ENCODE measurements at places on chromosomes 6 and 20. TPM values are rescaled to one million over a fixed set of nuclear protein-coding genes. Genes with fewer than 3 reads are reported as not detected.

Gene BTNL2
- not detected for polyA plus RNA-seq

DNA sequence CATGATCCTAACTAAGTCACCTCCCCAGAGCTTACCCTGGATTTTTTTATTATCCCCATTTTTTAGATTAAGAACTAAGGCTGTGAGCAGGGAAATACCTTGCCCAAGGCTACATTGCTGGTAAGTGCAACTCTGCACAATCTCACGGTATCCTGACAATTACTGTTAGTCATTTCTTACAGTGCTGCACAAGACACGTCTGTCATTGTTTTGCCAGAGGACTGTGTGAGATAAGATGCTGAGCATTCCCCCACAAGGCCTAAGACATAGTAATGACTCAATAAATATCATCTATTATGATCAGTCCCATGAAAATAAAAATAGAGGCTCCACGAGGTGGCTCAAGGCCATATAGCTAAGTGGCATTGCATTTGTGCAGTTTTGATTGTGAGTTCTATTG is 21.0 kb downstream of the PFDN4 start:
- H3K4me3 ChIP-seq = no peak overlapping the region
- H3K36me3 ChIP-seq = no peaks in the 10 kb centered on the region
- H3K27ac ChIP-seq = no peak overlapping the region
- DNase-seq = no peak

GRCh38 chr20:4774207-4774606 is 52.5 kb downstream of the PRND start:
- no peaks in the 10 kb centered on the region for H3K4me1 ChIP-seq
- H3K27me3 ChIP-seq = no peaks in the 10 kb centered on the region
- H3K27ac ChIP-seq = no peak overlapping the region

GRCh38 chr6:4624726-4625125 is 151.5 kb upstream of the CDYL start:
- no peak overlapping the region for H3K27ac ChIP-seq
- H3K4me1 ChIP-seq = no peaks in the 10 kb centered on the region
- H3K4me3 ChIP-seq = no peak overlapping the region
- H3K36me3 ChIP-seq = no peaks in the 10 kb centered on the region

DNA sequence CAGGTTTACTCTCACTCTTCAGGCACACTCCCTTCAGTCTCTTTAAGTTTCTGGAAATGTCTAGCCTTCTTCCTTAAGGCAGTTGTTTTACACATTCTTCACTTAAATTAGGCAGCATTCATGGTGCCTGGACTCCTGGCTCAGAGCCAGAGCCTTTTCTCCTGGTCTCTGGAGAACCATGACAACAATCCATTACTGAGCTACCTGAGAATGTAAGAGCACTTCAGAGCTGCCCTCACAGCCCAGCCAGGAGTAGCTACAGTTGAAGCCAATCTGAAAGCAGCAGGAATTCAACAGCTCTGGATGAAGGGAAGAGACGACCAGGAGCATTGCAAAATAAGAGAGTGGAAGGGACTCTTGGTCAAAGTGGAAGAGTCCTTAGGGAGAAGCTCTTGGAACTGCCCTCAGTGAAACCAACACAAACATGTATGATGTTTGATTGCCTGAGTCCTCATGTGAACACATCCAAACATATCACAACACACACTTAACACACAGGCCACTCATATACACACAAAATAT is 416.8 kb upstream of the SPTLC3 start:
- no peak overlapping the region for H3K27ac ChIP-seq
- no peaks in the 10 kb centered on the region for H3K4me1 ChIP-seq
- H3K4me3 ChIP-seq = no peak overlapping the region
- DNase-seq = no peak
- H3K36me3 ChIP-seq = no peaks in the 10 kb centered on the region

DNA sequence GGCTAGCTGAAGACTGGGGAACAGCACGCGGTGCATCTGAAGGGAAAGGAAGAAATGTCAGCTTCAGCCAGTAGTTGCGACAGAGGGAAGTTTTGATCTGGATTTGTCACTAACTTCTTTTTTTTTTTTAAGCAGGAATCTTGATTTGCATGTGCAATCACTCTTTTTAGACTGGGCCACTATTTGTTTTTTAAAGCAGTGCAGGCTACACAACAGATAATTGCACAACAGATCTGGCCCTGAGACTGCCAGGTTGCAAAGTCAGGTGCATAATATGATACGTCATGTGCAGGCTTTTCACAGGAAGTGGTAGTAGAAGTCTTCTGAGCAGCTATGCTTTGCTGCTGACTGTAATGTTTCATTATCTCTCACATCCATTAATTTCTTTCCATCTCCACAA is 13.5 kb downstream of the PFDN4 start:
- H3K27ac ChIP-seq = no peak overlapping the region
- no peaks in the 10 kb centered on the region for H3K4me1 ChIP-seq
